ENCODE measurements at places on chromosomes 7 and 10.

DNA sequence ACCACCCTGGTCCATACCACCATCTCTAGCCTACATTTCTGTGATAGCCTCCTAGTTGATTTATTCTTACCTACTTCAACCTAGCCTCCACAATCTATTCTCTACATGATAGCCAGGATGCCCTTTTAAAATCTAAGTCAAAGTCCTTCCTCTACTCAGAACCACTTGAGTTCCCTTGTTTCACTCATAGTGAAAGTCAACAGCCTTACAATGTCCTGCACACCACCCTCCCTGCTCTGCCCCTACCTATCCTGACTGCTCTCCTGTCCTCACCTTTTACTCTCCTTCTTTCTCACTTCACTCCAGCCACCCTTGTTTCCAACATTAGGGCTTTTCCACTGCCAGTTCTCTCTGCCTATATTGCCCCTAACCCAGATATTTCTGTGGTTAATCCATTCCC, 146.7 kb downstream of the GRM3 start:
- no peak for DNase-seq

GRCh38 chr7:12436896-12437535, 33.4 kb upstream of the VWDE start:
- DNase-seq = no peak

DNA sequence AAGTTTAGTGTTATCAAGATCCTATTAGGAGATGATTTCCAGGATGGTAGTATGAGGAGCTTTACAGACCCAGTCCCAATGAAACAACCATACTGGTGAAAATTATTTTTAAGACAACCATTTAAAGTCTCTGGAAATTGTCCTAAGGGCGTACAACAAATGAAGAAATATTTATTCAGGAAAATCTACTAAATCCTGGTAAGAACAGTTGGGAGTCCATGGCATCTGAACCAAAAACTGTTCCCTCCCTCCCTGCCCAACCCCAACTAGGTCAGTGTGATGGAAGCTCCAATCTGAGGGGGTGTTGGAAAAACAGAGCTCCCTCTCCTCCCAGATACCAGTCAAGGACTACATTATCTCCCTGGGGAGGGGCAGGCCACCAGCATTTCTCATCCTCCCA, 74.7 kb upstream of the MKLN1 start:
- DNase-seq = no peak

- DNase-seq = peak; percentile 71
These were observed 32.6 kb downstream of the ARHGAP21 start for GRCh38 chr10:24690961-24691512.

DNA sequence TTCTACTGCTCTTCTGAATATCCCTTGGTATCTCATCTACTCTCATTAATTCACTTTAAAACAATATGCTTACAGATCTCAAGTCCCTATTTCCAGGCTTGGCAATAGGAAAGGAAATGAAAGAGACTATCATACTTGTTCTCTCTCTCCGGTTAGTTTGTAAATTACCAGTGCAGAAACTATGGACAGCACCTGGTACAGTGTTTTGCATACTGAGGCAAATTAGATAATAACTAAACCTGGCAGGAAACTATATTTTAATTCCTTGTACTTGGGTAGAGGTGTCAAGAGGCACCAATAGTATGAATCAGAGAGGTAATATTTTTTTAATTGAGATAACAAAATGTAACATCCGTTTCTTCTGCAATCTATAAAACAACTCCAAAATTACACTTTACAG, 97.7 kb upstream of the TMEM196 start:
- no peak for DNase-seq

GRCh38 chr10:125783957-125784356, 8.3 kb upstream of the MMP21 start:
- no peak for DNase-seq

DNA sequence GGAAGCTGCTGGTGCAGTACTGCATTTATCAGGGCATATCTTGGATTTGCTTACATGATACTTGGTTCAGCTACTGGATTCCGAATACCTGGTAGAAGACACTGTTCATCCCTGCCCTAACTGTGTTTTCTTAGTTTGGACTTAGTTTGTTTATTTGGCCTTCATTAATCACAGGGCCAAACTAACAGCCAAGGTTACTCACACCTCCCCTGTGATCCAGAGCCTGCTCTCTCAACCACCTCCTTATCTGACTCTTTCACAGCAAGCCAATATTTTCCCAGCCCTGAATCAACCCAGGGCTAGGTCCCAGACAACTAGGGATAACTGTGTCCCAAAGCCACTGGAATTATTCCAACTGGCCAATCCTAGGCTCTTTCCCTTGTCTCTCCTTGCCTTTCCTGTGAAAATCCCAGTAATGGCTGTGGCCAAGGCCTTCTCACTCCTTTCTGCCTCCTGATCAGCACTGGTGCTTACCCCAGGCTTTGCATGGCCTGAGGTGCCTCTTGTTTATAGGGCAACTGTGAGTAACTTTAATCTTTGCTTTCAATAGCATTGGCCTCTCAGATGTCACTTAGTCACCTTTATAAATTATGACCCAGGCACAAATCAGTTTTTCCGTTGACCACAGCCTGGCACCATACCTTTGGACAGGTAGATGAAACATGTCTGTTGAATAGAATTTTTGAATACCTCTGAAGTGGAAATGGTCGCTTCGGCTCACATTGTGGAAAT, 9.3 kb upstream of the JCAD start:
- DNase-seq = no peak

Data from fibroblast of the aortic adventitia (primary cell).